CD4-positive, alpha-beta T cell treated with Interleukin-2 at 100 ng/mL for 4 hours (primary cell): ENCODE measurements at places on chromosomes 12 and 14.

GRCh38 chr14:68625366-68626090 lies 167.3 kb downstream of the ZFP36L1 start:
- DNase-seq: no peak

DNA sequence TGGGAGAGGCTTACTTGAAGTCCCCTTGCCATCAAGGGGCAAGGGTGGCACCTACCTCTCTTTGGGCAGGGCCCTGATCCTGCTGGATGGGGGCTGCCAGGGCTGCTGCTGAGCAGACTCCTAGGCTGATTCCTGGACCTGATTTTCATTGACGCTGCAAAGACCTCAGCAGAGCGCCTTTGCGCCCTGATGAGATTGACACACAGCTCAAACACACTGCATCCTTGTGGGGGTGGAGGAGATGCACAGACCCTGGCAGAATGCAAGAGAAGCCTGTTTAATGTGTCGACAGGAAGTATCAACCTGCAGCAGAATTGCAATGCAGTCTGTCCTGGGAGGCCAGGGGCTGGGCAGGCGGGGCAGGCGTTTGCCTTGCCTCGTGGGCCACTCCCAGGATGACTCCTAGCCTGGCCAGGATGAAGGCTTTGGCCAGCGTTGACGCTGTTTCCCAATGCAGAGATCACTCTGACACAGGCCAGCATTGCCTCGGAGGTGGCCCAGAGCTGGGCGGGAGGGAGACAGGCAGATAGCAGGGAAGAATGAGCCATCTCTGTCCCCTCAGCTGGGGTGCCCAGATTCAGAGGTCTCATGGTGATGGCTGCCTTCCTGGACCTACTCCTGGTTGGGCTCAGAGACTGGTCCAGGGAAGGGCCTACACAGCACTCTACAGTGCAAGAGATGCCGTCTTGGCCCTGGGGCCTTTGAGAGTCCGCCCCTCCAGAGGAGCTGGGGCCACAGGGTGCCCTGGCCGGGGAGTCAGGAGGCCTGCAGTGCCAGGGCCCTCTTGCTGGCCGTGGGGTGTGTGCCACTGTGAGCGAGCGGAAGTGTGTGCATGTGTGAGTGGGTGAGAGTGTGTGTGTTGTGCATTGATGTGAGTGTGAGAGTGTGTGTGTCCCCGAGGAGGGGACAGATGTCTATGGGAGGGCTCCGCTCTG lies 108.3 kb downstream of the KIF26A start:
- no peak for DNase-seq

- DNase-seq: no peak
Observed at GRCh38 chr14:35539969-35540368, 6.0 kb downstream of the INSM2 start.

- DNase-seq: no peak
Observed at GRCh38 chr12:79351251-79351650, 339.5 kb downstream of the PAWR start.

- DNase-seq: no peak
Observed at GRCh38 chr12:41917938-41918341, 226.7 kb downstream of the GXYLT1 start.
